ENCODE measurements at places on chromosomes 13 and 19. TPM values are rescaled to one million over a fixed set of nuclear protein-coding genes. Genes with fewer than 3 reads are reported as not detected.

Gene HNRNPUL1
- 295 TPM for total RNA-seq

Gene GTF2F1
- 63.5 TPM for total RNA-seq

Gene ZNF536
- not detected for total RNA-seq

Gene TUBA3C
- not detected for total RNA-seq

All from A549 treated with dexamethasone at 1 μM for 4 hours (cell line).